Stimulated activated CD8-positive, alpha-beta memory T cell treated with anti-CD3 and anti-CD28 coated beads, Interleukin-4, amount 100 ng/mL, for 24 hours (primary cell): ENCODE measurements at places on chromosomes 3 and 15.

- no peak for DNase-seq
Observed at GRCh38 chr3:106007512-106007911, 138.7 kb upstream of the CBLB start.

DNA sequence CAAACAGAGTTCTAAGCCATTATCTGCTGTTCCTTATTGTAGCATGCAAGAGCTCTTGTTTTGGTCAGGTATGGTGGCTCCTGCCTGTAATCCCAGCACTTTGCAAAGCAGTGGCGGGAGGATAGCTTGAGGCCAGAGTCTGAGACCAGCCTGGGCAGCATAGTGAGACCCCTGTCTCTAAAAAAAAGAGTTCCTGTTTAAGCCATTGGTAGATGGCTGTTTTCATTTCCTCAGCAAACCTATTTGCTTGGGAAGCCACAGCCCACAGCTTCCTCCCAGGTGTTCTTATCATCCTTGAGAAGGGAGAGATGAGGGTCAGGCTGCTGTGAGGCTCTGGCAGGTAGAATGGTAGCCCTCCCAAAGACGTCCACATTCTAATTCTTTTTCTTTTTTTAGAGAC lies 24.4 kb upstream of the FAM81A start:
- DNase-seq = no peak

- DNase-seq = no peak
Observed at GRCh38 chr3:41277790-41278465, 78.6 kb downstream of the CTNNB1 start.

GRCh38 chr3:151015767-151016477 lies 43.4 kb upstream of the CLRN1 start:
- no peak for DNase-seq

DNA sequence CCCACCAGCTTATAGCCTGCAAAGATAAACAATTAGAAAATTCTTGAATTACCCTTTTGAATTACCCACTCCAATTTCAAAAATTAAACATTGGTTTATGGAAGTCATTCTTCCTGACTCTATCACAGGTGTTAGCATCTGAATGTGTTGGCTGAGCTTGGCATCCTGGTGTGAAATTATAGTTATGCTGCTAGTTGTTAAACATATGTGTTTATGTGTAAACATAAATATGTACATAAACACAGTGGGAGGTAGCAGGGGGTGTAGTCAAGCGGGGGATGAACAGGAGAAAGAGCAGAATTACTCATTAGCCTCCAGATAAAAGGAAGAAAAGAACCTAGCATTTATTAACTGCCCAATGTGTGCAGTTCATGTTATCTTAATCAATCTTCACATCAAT lies 530.2 kb downstream of the MCTP2 start:
- no peak for DNase-seq
